T-helper 2 cell treated with Interferon-gamma antibody and Interleukin-4, amounts not matched to agents 5 μg/mL and 100 μg/mL, for 36 hours (primary cell): ENCODE measurements at places on chromosomes 2 and 18.

DNA sequence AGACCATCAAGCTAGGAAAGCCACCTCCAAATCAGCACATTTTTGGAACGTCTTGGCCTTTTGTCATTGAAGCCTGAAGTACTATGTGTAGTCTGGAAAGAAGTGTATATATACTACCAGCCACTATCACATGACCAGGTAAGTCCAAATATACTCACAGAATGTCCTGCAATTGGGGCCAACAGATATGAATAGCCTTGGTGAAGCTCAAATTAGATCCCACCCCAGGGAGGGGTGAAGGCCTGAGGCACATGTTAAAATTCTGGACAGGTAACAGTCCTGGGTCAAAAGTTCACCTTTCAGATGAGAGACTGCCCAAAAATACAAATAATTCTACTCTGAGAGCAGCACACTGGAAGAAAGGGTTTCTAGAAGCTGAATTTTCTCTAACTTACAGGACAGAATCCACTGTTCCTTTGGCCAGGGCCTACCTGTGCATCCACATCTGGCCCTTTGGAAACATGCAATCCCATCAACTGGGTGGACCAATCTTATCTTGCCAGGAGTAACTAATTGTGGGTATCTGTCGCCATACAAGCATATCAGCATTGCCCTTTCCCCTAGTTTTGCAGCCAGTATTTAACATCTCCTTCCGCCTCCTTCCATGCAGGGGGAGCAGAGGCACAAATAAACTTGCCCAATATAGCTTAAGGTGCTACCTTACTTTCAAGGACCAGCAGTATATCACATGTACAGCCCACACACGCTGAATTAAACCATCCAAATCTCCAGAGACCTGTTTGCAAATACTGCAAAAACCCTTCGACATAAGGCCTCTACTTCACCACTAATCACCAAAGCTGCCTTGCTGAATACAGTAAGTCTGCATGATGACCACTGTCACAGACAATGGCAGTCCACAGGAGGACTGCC, 67.8 kb downstream of the EIF5B start:
- DNase-seq: no peak
- H3K4me3 ChIP-seq: no peak overlapping the region
- H3K27me3 ChIP-seq: no peaks in the 10 kb centered on the region

DNA sequence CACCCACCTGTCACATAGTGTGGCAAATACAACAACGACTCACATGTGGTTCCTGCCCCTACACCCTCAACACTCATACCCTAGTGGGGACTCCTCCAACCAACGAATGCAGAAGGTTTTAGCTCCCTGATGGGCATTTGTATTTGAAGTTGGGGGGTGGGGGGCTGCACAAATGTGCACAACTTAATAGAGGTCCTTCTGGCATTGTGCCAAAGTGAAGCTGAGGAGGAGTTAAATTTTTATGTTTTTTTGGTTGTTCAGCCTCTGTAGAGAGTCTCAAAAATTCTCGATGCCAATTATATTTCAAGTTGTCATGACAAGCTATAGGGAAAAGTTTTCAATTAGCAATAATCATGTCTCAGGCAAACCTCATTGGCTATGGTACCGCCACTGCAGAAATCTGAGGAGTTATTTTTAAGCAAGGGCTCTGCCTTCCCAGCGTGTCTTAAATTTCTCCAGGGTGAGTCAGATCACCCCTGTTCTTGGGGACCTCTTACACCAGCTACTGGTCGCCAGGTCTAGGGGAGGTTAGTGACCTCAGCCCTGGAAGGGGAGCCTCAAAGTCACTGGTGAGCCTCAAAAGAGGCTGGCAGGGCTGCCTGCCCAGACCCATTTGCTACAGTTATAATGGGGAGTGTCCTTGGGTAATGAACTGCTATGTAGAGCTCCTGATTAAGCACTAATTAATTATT, 102.7 kb upstream of the TAF1B start:
- no peaks in the 10 kb centered on the region for H3K27me3 ChIP-seq
- DNase-seq: no peak
- H3K27ac ChIP-seq: no peak overlapping the region
- no peaks in the 10 kb centered on the region for H3K36me3 ChIP-seq
- peaks cover 31% of the 10 kb centered on the region for H3K4me1 ChIP-seq

DNA sequence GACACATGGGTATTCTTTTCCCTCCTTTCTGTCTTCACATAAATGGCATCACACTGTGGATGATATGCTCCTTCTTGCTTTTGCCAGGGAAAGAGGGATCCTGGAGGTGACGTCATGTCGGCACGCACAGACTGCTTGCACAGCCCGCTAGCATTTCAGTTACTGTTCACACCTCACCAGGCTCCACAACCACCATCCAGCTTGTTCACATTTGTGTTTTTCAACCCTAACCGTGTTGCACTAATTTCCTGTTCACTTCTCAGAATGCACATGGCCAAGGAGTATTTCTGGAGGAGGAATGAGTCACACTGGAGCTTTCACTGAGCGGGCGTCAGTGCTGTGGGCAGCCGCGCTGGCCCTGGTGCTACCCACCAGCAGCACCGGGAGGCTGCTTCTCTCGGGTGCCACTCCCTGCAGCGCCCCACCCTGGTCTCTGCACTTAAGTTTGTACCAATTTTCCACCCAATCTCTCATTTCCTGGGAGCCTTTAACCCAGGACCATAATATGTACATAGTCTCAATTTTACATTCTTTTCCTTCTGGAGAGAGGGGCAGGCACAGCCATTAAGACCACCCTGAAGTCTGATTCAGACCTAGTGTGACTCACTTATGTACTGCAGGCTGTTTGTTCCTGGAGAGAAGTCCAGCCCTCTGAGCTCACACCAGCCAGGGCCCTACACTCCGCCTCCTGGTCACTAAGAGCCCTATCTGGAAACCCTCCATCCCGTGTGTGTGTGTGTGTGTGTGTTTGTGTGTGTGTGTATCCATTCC, 65.1 kb downstream of the MBP start:
- peak overlapping the region; percentile 76 for H3K4me3 ChIP-seq
- peak; percentile 84 for DNase-seq
- H3K27ac ChIP-seq: peak overlapping the region; percentile 96
- H3K36me3 ChIP-seq: peaks cover 82% of the 10 kb centered on the region

GRCh38 chr2:104668631-104669030, 185.3 kb upstream of the POU3F3 start:
- H3K27me3 ChIP-seq: no peaks in the 10 kb centered on the region
- no peaks in the 10 kb centered on the region for H3K36me3 ChIP-seq
- DNase-seq: no peak
- H3K27ac ChIP-seq: no peak overlapping the region

GRCh38 chr2:100623033-100623715, 60.4 kb downstream of the PDCL3 start:
- H3K27ac ChIP-seq: no peak overlapping the region
- H3K4me3 ChIP-seq: no peak overlapping the region
- no peak for DNase-seq

DNA sequence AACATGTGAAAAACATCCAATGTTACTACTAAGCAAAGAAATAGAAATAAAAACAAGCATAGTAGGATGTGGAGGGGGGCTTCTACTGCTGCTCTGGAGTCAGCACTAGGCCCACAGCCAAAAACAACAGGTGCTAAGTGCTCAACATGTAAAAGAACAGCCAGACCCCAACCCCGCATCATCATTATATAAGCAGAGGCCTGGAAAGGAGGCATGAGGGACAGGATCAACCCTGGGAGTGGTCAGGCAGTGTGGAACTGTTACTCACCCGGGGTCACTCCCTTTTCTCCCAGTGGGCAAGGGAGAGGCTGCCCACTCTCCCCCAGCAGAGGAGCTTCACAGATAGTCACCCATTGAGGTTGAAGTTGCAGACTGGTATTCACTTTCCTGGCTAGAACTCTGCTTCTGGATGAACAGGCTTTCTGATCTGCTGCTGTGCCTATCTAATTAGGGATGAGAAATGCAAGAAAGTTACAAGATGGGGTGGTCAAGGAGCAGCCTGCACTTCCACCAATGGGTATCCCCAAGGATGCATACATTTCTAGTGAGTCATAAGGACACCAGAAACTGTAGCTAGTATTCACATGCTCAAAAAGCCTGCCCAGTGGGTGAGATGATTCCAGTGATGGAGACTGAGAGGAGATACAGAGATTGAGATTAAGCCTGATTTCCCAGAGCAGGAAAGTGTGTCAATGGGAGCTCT, 480.1 kb upstream of the TCF4 start:
- no peak overlapping the region for H3K4me3 ChIP-seq
- DNase-seq: no peak
- no peaks in the 10 kb centered on the region for H3K36me3 ChIP-seq
- H3K4me1 ChIP-seq: no peaks in the 10 kb centered on the region
- H3K27me3 ChIP-seq: no peaks in the 10 kb centered on the region
